Effector memory CD8-positive, alpha-beta T cell (primary cell): ENCODE measurements at places on chromosomes 3 and 15.

DNA sequence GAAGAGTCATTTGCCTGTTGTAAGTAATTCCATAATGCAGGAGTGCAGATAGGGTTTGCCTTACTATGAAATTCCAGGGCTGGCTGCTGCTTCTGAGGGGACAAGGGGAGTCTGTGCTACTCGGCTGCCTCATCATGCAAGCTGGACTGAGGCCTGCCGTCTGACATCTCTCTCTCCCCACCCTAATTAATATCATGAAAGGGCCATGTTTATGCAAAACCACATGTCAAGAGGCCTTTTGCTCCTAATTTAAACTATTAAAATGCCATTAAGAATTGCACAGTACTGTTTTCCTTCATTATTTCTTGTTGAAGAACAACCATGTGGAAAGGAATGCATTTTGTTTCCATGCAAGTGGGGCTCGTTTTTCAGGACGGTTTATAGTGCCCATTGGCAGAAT, 26.3 kb downstream of the CHST2 start:
- no peak for DNase-seq

DNA sequence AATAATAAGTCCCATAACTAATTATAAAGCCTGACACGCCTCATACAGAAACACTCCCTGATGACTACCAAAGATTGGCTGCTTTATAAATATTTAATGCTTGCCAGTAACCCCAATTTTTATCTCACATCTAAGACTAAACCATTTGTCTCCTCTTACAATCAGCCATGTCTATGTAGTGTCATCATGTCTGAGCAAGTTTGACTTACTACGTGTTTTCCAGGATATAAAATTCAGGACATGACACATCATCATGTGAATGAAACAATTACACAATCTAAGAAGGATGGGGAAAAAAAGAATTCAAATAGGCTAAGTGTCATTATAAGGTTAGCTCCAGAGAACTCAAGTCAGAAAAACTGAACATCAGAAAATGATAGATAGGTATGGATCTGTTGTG, 208.7 kb downstream of the MECOM start:
- DNase-seq = no peak

GRCh38 chr15:73955861-73956742, 29.8 kb downstream of the LOXL1 start:
- no peak for DNase-seq

DNA sequence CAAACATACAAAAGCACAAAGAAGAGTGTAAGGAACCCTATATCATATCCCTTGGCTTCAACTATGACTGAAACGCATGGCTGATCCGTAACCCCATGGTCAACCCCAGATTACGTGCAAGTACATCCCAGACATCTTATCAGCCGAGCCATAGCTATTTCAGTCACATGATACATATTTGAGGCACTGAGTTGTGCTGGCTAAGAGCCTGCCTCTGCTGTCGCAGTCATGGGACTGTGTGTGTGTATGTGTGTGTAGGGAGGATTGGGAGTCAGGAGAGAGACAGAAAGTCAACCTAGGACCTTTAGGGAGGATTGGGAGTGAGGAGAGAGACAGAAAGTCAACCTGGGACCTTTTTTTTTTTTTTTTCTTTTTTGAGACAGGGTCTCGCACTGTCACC, 8.4 kb downstream of the ST6GAL1 start:
- no peak for DNase-seq

DNA sequence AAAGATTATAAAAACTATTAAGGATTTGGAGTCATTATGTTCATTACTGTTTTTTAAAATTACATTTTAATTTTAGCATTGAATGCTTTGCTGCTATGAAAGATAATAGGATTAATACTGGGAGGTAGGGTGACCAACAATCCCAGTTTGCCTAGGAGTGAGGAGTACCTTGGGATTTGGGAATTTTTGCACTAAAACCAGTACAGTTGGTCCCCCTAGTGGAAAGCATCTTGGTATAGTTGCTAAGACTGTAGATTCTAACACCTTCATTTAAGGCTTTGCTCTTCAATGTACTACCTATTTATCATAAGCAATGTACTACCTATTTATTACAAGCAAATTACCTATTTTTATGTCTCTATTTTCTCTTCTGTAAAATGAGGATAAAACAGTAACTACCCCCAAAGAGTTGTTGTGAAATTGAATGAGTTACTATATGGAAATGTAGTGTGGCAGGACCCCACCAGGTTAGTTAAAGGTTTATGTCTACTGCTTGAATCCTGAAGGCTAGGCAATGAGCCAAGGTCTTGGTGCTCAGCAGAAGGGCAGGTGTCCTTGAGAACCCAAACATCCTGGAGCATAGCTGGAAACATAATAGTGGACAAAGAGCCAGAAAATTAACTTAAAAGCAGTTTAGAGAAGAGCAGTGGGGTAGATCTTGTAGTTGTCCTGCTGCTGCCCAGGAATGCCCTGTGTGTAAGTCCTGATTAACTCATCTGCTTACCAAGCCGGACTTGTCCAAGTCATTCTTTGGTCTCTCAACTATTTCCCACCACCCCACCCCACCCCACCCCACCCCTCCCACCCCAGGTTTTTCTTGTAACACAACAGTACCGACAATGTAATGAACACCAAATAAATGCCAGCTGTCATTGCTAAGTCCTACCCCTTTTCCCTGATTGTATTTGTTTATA, 49.2 kb upstream of the NMD3 start:
- DNase-seq = no peak

DNA sequence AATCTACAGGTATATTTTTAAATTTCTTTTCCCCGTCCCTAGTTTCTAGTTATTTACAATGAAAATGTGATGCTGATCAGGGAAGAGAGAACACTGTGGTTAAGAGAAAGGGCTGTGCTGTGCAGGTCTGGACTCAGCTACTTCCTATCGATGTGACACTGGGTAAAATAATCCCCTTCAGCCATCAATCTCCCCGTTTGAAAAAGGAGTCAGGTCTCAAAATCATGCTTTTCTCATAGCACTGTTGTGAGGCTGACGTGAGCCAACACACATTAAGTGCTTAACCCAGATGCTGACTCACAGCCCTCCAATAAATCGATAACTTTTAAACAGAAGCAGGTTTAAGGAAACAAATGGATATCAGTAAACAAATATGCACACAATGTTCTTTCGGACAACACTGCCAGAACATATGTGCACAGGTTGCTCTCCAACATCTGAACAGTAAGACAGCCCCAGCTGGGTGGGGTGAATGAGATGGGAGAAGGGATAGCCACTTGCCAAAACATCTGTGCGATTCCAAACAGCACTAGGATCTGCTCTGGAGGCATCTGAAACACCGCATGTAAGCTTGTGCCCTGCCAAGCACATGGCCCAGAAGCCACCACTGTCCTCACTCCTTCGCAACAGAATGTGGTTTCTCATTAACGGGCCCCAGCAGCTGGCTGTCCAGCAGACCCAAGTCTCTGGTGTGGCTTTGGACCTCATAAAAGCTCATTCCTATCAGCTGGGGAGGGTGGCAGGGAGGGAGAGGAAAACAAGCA, 143.2 kb upstream of the PRICKLE2 start:
- DNase-seq = no peak

DNA sequence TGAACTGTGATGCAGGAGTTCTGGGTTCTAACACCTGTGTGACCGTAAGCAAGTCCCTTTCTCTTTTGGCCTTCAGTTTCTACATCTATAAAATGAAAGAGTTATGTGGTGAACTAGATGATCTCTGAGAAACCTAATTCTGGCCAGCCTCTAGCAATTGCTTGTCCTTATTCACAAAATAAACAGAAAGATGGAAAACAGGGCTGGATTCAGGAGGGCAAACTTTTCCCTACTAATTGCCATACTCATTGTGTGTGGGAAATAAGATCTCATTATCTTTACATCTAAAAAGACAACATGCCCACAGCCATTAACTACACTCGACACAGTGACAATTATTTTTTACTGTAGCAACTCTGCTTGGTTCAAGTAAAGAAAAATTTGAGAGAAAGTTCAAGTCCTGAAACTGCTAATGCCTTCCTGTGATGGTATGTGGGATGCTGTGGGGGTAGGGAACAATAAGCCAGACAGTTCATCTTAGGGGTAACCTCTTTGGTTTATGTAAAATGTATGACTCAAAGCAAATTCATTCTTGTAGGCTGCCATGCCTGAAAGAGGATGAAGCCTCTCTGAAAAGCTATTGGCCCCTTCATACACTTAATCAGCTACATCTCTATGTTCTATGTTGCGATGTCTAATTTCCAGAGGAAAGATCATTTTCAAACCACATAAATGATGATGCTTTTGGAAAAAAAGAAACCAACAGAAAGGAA, 177.6 kb upstream of the BCL6 start:
- no peak for DNase-seq

DNA sequence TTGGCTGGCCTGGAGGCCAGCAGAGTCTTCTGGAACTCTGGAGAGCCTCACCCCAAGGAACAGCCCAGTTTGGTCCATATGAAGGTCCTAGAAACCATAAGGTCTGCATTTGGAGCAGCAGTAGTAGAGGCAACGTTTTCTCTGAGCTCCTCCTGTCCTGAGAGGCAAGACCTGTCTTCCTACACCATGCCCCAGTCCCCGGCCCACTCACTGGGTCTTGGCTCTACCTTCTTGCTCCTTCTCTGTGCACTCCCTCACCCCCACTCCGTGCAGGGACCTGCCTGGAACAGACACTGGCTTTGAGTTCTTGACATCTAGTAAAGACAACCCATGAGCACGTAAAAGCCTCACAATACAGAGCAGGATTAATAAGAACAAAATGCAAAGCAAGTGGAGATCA, 76.6 kb downstream of the CHRD start:
- no peak for DNase-seq

DNA sequence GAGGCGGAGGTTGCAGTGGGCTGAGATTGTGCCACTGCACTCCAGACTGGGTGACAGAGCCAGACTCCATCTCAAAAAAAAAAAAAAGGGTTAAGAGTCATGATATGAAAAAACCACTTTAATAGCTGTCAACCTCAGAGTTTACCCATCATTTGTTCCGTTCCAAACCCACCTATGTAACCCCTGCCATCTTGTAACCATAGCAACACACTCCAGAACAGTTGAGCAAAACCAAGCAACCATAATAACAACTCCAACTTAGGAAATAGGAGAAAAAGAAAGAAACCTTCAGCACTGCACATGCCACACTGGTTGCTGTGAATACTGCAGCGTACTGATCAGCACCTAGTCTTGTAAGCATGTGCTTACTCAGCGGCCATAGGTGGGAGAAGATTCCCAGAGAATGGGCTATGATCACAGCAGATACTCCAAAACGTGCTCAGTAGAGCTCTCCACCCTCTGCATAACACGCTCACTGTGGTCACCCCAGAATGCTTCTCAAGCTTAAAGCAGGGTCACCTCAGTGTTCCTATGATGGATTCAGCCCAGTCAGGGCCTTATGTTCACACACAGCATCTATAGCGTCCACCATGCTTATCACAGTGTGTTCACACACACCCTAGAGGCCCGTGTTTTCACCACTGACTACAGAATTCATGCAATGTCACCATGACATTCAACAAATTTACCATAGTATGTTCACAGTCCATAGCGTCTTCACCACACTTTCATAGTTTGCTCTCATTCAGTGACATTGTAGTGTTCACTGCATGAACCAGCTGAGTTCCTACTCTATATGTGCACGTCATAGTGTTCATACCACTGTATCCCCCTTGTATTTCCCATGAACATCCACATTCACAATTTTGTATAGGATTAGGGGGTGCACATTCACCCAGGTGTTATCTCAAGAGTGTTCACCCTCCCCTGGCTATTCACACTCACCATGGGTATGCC, 6.5 kb upstream of the CILP start:
- DNase-seq = no peak

GRCh38 chr15:57789225-57789624, 82.7 kb downstream of the POLR2M start:
- DNase-seq = no peak

GRCh38 chr3:161423911-161424522, 52.7 kb upstream of the SPTSSB start:
- no peak for DNase-seq

DNA sequence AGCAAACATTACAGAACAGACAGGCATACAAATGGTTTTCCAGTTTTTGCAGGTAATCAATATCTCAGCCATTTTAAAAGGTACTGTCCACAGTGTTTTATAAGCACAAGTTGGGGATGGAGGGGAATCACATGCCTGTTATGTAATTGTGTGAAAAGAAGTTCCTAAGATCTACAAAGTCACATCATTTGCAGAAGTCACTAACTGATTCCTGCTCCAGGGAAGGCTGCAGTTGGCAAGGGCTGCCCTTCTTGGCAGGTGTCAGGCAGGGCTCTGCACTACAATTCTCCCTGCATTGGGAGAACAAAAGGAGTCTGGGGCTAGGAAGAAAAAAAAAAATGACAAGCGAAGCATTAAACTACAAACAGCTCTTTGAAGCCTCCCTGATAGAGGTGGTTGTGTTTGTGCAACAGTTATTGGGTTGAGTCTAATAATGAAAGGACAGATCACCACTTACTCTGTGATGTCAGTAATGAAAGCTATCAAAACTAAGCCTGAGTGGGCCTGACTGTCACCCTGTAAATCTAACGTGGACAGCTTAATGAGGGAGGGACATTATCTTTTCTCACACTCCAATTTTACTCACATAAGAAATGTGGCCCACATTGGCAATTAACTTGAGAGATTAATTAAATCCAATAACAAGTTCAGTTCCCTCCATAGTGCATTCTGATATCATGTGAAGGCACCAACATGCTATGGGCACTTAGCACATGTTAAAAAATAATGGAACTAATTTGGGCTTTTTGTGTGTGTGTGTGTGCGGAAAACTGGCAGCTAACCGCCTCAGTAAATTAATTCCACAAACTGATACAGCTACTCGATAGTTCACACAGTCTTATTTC, 242.9 kb downstream of the FHIT start:
- no peak for DNase-seq

DNA sequence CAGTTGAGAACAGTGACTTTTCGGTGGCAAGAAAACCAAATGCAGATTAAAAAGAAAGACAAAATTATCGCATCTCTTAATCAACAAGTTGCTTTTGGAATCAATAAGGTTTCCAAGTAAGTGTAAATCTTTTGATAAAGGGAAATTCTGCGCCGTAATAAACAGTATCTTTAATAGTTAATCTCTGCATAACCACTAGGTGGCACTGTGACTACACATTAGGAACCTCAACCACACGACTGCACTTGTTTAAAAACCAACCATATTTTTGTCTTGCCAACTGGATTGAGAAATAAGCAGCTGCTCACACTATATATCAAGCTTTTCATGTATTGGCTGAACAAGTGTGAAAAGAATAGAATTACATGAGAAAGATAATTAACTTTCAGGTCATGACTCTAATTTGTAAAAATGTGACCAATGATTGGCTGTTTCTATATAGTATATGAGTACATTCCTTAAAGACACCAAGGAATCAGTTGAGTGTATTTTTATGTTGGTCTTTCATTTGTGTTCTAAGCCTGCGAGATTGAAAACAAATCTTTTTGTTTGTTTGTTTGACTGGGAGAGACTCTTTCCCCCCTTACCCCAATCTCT, 72.7 kb downstream of the DZIP3 start:
- DNase-seq = peak; percentile 54

- no peak for DNase-seq
Measured at GRCh38 chr15:91133511-91133910, 33.5 kb downstream of the SV2B start.
